ENCODE measurements at places on chromosomes 6 and 20.

DNA sequence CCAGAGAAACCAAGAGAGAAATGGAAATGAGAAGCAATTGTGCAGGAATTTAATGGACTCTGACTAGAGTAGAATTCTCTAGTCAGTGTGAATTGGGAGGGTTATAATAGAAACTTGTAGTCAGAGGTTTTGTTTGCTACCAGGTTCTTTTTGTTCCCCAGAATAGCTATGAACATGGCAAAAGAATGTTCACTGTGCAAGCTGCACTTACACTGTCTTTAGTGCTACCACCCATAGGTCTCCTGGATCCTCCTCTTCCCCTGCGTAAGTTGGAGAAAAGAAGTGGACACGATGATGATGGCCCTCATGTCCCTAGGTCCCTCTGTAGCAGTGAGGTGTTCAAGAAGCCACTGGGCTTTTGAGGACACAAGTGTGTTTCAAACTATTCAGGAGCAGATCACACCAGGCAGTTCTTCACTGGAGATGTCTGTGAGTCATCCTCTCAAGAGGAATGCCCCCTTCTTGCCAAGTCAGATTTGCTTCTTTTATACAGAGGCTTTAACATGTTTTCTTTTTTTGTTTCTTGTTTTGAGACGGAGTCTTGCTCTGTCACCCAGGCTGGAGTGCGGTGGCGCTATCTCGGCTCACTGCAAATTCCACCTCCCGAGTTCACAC is 47.6 kb upstream of the SMIM8 start:
- DNase-seq: no peak

DNA sequence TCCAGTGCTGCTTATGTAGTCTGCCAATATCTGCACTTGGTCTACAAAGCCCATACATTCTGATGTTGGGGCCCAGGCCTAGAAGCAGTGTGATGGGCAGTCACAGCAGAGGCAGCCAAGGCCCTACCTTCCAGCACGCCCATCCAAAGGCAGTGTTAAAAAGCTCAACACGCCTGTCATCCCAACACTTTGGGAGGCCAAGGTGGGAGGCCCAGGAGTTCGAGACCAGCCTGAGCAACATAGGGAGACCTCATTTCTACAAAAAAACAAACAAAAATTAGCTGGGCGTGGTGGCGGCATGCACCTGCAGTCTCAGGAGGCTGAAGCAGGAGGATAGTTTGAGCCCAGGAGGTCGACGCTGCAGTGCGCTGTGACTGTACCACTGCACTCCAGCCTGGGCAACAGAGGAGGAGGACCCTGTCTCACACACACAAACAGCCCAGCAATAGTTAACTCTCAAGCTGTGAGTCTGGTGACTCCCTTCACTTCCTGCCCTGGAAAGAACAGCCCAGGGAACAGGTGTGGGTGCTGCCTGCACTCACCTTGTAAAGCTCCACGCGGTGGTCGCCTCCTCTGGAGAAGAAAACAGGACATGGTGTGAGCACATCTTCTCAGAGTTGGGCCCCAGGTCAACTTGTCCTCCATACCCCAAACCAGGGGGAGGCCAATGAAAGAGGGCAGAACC is 68.8 kb downstream of the PYGB start:
- DNase-seq: no peak

DNA sequence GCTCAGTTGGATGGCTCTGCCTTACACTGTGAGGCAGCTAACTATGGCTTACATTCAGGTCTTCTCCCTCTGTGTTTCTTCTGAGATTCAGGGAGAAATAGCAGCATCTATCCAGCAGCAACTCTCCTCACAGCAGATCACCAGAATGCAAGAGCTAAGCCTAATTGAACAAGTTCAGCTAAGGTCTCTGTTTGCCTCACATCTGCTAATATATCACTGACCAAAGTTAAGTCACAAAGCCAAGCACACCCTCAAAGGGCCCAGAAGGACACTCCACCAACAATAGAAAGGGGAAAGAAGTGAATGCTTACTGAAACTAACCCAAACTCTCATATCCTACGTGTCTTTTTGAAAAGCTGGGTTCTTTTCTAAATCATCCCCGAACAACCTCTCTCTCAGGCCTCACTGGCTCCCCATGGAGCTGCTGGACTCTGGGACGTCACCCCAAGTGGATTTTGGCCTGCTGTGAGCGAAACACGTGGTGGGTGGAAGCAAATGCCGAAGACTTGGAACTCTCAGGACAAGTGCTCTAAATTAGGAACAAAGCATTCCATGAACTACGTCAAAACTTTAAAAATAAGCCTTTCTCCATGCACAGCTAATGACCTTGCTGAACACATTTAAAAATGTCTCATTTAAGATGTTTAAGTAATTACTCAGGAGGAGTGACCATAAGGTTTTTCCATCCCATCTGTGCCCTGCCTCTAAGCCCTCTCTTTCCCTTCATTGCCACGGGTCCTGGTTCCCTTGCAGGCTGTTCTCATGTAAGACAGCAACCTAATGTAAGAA is 167.5 kb upstream of the PLCB4 start:
- DNase-seq: no peak

- DNase-seq: no peak
Measured at GRCh38 chr6:158914923-158915322, 85.1 kb downstream of the RSPH3 start.

DNA sequence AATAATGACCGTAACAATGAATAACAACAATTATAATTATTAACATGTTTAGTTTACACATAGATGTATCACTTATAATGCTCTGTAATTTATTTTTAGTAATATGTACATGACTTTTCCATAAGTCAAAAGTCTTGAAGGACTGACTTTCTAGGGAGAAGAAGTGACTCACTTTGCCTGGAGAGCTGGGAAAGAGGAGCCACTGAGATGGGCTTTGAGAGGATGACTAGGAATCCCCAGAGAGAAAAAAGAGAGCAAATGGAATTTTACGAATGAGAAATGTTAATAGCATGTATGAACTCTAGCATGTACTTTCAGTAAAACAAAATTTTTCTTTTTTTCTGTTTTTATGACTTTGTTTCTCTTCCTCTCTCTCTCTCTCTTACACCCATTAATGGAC is 67.8 kb upstream of the RALY start:
- DNase-seq: no peak

GRCh38 chr6:131336596-131336995 is 201.3 kb downstream of the AKAP7 start:
- no peak for DNase-seq

GRCh38 chr20:60249436-60249835 is 291.2 kb downstream of the CDH26 start:
- DNase-seq: no peak

- no peak for DNase-seq
Measured at GRCh38 chr6:166589337-166589731, 2.9 kb upstream of the RAMACL start.

- DNase-seq: no peak
Measured at GRCh38 chr6:41352907-41353306, 17.5 kb downstream of the NCR2 start.

DNA sequence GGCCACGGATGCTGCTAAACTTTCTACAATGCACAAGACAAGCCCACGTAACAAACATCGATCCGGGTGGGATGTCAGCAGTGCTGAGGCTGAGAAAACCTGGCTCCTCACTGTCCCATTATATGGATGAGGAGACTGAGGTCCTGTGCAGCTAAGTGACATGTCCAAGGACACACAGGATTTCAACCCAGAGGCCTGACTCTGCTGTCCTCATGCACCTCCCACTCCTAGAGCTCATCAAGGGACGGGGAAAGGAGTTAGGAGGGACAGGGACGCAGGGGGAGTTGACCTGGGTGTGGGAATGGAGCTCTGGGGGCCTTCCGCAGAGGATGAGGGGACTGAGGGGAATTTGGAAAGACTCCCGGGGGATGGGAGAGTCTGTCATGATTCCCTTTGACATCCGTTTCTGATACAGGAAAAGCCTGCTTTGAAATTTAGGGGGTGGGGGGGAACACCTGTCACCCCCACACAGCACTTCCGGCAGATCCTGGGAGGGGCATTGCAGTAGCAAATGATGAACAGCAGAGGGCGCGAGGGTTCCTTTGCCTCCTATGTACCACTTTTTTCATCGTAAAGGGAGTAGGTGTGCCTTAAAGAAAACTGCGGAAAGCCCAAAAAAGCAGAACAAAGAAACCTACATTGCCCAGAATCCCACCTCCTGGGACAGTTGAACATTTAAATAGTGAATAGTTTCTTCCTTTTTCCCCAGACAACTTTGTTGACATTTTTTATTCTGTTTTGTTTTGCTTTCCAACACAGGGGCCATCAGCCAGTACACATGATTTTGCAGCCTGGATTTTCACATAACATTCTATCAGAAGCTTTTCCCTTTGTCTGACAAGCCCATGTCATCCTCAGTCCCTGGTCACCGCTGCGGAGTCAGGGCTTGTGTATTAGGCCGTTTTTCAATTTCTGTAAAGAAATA is 48.6 kb downstream of the SLC2A10 start:
- DNase-seq: peak; percentile 37

GRCh38 chr6:74167976-74168375 is 472.0 kb downstream of the CD109 start:
- DNase-seq: no peak

- DNase-seq: no peak
Measured at GRCh38 chr6:108002365-108003221, 44.6 kb upstream of the SEC63 start.
